ENCODE measurements at places on chromosomes 4 and X.

DNA sequence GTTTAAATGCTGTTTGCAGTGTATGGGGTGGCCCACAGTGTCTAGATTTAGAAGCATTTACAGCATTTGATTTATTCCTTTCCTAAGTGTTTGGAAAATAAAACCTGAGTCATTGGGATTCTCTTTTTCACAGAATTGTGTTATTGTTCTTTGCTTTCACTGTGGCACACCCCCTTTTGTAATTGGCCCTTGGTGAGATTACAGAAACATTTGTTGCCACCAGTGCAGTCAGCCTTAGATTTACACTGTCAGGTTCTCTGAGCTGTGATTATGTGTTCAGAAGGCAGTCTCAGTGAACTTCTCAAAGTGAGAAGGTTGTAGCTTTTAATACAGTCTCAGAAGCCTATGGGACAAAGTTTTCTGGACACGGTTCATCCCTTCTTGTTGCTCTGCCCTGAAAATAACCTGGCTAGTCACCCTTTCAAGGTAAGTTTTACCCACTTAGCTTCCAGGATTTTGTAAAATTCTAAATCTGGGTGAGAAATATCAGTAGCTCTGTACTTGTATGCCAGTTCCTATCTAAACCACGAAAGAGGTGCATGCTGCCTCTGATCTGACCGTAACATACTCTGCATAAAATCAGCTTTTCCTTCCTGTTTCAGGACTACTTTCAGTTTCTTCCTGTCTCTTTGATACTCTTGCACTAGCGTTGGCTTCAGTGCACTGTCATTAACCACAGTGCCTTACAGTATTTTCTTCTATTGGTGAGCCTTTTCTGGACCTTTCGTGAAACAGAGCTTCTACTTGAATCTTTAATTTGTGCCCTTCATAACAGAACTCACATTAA lies 12.6 kb downstream of the RUFY3 start:
- DNase-seq, result peak; percentile 44

DNA sequence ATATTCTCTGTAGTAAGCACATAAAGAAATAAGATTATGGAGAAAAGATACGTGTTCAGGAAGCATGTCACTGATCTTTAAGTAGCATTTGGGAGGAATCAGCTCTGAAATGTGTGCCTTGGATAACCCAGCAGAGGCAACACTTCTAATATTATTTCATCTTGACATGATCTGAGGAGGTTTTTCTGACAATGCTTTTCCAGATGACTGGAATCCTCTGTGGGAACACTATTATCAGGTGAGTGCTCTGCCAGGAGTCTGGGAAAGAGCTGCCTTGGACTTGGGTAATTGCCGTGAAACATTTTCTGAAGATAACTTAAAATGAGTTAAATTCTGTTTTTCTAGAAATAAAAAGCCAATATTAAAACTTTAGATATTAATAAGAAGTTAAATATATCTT lies 78.2 kb upstream of the QRFPR start:
- DNase-seq, result no peak

DNA sequence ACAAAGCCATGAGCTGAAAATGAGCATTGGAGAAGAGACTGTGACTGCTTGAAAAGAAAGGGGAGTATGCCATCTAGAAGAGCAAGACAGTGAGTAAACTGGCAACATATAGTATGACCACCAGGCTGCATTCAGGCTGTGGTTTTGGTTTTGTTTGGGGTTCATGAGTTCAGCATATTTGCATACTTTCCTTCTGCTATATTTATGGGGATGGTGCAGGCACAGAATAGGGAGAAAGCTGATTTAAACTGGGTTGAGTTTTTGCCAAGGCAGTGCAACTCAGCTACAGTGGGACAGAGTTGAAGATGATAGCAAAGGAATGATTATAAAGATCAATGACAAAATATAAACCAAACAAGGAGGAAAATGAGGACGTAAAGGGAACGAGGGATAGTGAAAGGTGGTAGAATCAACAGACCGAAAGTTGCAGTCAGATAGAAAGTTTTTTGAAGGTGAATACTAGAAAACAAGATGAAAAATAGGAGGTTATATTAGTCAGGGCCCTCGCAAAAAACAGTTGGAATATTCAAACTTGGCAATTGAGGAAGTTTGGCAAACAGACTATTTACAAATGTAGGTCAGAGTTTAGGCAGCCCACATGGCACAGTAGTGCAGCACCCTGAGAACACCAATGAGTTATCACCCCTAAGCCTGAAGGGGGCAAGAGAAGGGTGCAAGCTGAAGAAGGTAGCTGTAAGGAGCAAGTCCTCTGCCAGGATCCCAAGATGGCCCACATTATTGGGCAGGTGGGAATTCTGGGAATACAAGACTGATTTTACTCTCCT lies 114.8 kb upstream of the MAP9 start:
- no peak for DNase-seq

DNA sequence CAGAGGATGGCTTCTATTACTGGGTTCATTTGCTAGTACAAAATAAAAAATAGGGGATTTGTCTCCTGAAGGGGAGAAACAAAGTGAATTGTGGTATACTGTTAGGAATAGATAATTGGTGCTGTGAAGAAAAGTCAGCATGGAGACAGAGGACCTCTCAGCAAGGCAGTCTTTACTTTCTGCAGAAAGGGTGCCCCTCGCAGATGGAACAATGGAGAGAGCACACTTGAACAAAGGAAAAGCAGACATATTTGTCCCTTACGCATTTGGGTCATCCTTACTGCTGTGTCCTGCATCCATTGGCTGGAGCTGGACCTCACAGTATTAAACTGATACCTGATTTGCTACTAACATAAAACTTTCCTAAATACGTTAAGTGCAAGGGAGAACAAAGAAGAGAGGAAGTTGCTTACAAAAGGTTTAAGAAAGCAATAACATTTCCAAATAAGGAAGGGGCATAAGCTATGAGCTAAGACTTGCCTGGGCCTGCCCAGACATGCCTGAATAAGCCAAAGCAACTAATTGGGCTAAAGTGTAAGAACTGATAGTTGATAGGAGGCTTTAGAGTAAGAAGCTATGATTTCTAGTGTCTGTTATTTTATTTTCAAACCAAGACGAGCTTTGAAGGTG lies 83.8 kb downstream of the CCKAR start:
- no peak for DNase-seq

DNA sequence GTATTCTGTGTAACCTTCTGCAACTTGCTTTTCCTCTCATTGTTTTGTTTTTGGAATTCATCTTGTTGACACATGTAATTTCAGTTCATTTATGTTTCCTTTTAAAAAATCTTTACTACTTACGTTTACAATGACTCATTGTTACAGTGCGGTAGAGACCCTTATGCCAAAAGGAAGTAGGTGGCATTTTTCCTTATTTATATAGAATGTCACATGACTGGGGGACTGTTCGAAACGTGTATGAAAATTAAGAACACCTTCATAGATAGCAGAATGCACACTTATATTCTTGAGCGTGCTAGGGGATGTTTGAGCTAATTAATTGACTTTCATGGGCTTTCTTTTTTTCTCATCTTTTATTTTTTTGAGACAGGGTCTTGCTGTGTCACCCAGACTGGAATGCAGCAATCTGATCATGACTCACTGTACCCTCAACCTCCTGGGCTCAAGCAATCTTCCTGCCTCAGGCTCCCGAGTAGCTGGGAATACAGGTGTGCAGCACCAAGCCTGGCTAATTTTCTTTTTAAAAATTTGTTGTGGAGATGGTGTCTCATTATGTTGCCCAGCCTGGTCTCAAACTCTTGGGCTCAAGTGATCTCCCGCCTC lies 7.3 kb downstream of the REPS2 start:
- DNase-seq, result no peak

DNA sequence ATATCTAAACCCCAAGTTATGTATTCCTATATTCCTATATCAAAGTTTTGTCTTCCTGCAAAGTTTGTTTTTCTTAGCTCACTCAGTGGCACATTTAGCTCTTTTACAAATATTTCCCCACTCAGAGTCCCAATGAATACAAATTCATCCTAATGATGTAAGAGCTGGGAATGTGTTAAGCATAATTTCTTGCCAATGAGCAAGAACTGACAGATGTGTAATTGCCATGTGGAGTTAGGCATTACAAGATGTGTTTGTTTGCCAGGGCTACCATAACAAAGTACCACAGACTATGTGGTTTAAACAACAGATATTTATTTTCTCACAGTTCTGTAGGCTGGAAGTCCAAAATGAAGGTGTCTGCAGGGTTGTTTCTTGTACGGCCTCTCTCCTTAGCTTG lies 302.1 kb downstream of the KCTD8 start:
- DNase-seq, result no peak

- DNase-seq, result no peak
These were observed 137.8 kb upstream of the NUDT6 start for GRCh38 chr4:123060039-123060770.

- DNase-seq, result no peak
These were observed 31.5 kb downstream of the PRPS1 start for GRCh38 chrX:107659768-107660167.

DNA sequence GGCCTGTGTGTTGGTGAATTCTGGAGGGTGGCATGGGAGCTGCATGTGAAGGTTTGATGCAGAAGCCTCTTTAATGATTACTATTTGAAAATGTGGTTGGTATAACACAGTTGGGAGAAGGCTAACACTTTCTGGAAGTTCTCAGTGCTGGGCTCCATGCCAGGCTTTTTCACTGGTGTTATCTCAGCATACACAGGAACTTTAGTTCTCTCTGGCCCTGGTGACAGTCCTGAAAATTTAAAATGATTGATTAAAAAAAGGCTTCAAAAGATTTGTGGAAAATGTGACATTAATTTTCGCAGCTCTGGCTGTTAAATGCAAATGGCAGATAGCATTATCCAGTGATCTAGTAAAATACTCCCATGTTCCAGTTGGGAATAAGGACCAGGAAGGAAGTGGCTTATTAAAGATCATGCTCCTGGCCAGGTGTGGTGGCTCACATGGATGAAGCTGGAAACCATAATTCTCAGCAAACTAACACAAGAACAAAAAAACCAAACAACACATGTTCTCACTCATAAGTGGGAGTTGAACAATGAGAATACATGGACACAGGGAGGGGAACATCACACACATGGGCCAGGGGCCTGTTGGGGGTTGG lies 36.6 kb downstream of the DIPK2B start:
- no peak for DNase-seq

- DNase-seq, result no peak
These were observed 930.7 kb upstream of the PCDH10 start for GRCh38 chr4:132218406-132218805.

- no peak for DNase-seq
These were observed 58.2 kb upstream of the FAM9C start for GRCh38 chrX:13102636-13103035.

DNA sequence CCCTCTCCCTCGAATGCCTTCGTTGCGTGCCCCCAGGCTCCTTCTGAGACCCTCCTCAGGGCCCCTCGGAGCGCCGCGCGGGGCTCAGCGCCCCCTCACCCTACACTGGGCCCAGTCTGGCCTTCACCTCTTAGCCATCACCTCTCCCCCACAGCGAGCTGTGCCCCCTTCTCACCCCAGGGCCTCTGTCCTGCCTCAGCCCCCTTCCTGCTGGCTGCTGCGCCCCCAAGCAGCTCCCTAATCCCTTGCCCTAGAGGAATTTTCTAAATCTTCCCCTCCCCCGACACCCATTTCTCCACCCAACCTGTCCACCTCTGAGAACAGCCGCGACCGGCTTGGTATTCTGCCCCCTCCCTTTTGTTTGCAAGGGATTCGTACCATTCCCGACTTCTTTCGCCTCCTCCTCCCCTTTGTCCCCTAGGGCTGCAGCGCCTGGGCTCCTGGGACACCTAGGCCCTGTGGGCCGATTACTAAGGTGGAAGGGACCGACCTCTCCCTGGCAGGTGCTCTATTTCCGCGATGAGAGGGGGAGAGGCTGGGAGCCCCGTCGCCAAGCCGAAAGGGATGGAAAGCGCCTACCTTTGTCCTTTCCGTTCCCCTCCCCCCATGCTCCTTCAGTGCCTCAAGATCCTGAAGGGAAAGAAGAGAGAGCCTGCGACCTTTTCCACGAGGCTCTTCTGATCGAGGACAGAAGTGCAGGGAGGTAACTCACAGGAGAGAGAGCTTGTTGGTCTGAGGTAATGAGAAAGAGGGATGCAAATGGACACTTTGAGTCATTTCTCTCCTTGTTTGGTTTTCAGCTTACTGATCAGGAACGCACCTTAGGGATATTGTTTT lies 10.9 kb downstream of the DLG3 start:
- DNase-seq, result no peak

GRCh38 chr4:140833280-140833679 lies 77.1 kb upstream of the TBC1D9 start:
- no peak for DNase-seq
